Mammary epithelial cell (primary cell): ENCODE measurements at places on chromosomes 1 and 21. TPM values are rescaled to one million over a fixed set of nuclear protein-coding genes. Genes with fewer than 3 reads are reported as not detected.

Gene PSRC1
- total RNA-seq, result 4.3 TPM

Gene PEA15
- 132 TPM for total RNA-seq

Gene AURKAIP1
- 153 and 167 TPM in 2 replicates for total RNA-seq

Gene GBP6
- total RNA-seq, result 7.0 TPM

Gene UCK2
- 85.2 and 85.6 TPM in 2 replicates for total RNA-seq

Gene KIF14
- total RNA-seq, result 4.7 and 11.7 TPM in 2 replicates

Gene EPHX1
- total RNA-seq, result 16.9 and 22.8 TPM in 2 replicates

Gene FMO4
- 7.0 TPM for total RNA-seq

Gene RPE65
- total RNA-seq, result under 0.01 TPM

Gene MAB21L3
- total RNA-seq, result 1.0 TPM

Gene CFHR2
- total RNA-seq, result not detected

Gene ANKRD34A
- total RNA-seq, result 1.2 and 1.6 TPM in 2 replicates

Gene OLFML3
- total RNA-seq, result 0.83 TPM

Gene DPT
- not detected in 2 replicates for total RNA-seq

Gene CDA
- total RNA-seq, result 2.8 TPM

Gene SDC3
- 63.2 TPM for total RNA-seq

Gene CXADR
- 48.0 TPM for total RNA-seq

Gene MATN1
- not detected in 2 replicates for total RNA-seq
